ENCODE measurements at places on chromosomes 2 and 18.

- DNase-seq, result no peak
Measured at GRCh38 chr2:83827618-83828017, 631.5 kb downstream of the SUCLG1 start.

DNA sequence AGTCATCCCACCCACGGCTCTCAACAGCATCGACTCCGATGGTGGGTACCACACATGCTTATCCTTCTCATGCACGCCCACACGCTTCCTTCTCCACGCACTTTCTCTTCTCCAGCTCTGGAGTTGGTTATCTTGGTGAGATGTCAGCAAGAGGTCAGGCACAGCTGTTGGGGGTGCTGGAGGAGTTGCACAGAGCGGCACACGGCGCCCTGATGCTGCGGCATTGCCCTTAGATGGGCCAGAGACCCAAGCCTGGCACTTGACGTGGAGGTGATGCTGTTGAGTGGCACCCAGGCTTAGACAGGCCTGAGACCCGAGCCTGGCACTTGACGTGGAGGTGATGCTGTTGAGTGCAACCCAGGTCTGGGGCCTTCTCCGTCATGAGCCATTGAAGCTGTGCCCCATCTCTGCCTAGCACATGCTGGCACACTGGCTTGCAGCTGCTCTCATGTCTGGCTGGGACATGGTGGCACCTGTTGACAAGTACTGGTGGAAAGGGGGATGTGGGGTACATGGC, 83.2 kb downstream of the DGKD start:
- no peak for DNase-seq

DNA sequence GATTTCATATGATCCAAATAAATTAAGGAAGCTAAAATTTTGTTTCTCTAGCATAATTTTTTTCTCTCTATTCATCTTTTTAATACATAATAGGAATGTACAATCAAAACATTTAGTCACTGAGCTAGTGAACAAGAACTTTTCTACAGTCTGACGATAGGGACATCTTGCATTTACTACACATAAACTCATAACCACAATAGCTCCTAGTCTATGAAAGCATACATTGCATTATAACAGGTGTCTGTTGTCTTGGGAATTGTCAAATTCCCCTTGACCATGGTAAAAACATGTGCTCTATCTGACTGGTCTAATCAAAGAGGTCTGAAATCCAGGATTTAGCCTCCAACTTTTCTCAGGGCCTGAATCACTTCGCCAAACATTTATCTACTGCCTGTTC, 144.8 kb downstream of the FAM124B start:
- DNase-seq, result no peak

GRCh38 chr2:215895330-215895729, 118.0 kb downstream of the MREG start:
- no peak for DNase-seq

- no peak for DNase-seq
Measured at GRCh38 chr2:41736105-41736567, 311.7 kb upstream of the PKDCC start.

- no peak for DNase-seq
Measured at GRCh38 chr2:20174410-20174809, 50.5 kb downstream of the SDC1 start.

DNA sequence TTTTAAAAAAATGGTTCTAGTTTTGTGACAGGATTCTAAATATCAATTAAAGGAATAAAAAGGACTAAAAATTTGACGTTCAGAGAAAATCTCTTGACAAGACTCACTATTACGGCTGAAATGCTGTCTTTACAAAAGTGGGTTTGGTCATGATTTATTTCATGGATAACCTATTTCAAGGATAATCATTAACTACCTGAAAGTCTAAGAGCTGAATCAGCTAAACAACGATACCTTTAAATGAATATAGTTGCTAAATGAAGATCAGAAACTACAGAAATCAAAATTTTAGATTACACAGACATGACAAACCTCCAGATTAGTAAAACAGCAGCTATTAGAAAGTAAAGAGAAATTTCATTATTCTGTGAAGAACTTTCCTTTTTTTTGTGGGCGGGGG, 35.7 kb downstream of the RTTN start:
- no peak for DNase-seq

DNA sequence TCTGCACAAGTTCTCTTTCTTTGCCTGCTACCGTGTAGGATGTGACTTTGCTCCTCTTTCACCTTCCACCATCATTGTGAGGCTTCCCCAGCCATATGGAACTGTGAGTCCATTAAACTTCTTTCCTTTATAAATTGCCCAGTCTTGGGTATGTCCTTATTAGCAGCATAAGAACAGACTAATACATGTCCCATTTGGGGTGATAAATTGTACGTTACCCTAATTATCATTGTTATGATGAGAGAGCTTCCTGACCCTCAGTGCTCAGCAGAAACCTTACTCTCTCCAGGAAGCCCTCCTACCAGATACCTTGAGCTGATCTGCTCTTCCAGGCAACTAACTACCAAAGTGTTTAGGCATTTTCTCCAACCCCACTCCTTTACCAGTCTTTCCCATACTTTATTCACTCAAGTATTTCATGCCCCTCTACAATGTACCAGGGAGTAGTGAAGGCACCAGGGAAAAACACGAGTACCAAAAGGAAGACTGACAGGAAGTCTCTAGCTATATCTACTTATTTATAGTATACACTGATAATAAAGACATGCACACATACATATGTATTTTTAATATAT, 196.2 kb downstream of the MYCN start:
- DNase-seq, result no peak

DNA sequence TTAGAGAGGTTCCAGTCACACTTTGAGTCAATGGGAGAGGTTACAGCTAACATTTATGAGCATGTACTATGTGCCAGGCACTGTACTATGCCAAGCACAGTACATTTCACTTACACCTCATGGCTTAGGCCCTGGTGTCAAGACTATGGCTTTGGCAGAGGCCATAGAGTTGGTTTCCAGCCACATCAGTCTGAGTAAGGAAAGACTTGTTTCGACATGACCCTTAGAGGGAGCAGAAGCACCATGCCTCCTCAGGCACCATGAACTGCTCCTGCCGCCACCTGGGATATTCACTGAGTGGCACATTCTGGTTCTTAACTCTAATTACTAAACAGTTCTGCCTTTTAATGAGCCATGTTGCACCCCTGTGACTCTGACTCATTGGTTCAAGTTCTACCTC, 12.7 kb downstream of the DGUOK start:
- DNase-seq, result no peak

DNA sequence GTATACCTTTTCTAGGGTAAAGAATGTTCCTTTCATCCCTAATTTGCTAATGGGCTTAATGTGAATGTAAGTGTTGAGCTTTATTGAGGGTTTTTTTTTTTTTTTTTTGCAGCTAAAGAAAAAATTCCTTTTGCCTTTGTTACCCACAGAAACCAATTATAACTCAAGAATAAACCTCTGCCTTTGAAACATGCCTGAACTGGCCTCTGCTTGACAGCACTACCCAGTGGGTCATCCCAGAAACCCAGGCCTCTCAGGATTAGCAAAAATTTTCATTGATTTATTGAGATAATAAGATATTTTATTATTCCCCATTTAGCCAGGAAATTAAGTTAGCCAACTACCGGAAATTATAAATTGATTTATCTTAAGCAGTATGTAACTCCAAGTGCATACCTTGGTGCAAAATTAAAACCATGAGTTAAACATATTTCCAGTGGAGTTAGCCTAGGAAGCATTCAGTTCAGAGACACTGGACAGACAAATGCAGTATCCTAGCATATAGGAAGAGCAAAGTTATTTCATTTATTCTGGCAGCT, 67.0 kb upstream of the RASGRP3 start:
- no peak for DNase-seq

- no peak for DNase-seq
Measured at GRCh38 chr2:177588671-177589070, 196.1 kb downstream of the AGPS start.

DNA sequence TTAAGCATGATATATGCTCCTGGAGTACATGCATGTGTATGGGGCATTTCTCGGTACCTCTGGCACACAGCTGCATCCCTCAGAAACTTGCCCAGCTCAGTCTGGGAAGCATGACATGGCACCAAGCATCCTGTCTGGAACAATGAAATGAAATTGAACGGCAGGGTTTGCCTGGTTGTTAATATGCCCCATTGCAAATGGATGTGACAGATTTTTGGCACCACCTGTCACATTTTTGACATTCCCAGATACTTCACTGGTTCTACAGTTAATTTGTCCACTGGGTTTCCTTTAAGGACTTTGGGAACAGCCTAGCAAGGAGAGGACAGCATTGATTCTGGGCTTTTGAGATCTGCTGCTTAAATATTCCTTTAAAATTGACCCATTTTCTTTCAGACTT, 305.8 kb downstream of the TSN start:
- no peak for DNase-seq

DNA sequence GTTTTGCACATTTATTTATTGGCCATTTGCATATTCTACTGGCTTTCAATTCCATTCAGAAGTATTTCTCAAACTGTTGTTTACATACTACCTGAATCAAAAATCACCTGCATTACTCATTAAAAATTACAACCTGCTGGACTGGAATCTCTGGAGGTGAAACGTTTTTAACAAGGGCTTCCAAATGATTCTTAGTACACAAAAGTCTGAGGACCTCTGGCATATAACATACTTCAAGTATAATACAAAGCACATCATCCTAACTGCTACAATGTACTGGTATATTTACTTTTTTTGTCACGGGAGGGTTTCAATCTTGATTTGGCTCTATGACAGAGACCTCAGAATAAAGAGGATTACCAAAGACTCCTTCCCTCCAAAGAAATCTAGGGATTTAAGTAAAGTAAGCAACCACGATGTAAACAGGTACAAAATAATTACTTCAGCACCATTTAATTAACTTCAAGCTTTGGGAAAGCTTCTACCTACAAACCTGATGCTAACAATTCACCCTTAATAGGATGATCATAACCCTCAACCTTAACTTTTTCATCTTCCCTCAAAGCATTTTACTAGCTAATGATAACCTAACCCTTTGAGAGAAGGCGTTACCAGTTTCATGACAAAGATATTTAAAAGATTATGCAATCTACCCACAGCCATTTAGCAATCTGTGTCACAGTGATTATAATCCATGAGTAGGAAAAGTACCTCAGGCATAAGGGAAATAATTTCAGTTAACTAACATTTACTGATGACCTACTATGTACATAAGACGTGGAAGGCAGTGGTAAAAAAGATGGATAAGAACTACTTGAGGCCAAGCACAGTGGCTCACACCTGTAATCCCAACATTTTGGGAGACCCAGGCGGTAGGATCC, 24.7 kb downstream of the ATAD2B start:
- DNase-seq, result no peak

- DNase-seq, result no peak
Measured at GRCh38 chr2:67666386-67667053, 269.4 kb downstream of the ETAA1 start.

GRCh38 chr2:196242131-196242620, 70.8 kb upstream of the STK17B start:
- no peak for DNase-seq

GRCh38 chr18:78431606-78432005, 548.0 kb upstream of the SALL3 start:
- DNase-seq, result no peak

- DNase-seq, result no peak
Measured at GRCh38 chr2:8611246-8611645, 70.6 kb upstream of the ID2 start.

DNA sequence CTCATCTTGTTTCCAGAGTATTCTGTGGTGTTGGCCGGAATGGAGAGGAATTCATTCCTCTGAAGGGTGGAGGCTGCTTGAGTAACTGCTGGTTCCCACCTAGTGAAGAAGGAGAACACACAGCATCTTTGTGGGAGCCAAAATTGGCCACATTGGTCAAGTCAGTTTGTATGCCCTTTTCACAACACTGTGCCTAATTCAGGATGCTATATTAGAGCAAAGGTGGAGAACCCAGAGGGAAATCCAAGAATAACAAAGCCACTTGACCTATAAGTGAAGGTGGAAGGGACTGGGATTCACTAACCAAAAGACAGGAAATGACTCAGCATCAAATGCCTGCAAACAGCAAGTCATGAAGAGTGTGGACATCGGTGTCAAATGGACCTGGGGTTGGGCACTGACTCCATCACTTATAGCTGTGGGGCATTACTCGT, 27.3 kb upstream of the MLPH start:
- no peak for DNase-seq

GRCh38 chr2:158509928-158510797, 53.4 kb downstream of the PKP4 start:
- no peak for DNase-seq

GRCh38 chr2:28291811-28292440, 100.7 kb upstream of the FOSL2 start:
- no peak for DNase-seq

DNA sequence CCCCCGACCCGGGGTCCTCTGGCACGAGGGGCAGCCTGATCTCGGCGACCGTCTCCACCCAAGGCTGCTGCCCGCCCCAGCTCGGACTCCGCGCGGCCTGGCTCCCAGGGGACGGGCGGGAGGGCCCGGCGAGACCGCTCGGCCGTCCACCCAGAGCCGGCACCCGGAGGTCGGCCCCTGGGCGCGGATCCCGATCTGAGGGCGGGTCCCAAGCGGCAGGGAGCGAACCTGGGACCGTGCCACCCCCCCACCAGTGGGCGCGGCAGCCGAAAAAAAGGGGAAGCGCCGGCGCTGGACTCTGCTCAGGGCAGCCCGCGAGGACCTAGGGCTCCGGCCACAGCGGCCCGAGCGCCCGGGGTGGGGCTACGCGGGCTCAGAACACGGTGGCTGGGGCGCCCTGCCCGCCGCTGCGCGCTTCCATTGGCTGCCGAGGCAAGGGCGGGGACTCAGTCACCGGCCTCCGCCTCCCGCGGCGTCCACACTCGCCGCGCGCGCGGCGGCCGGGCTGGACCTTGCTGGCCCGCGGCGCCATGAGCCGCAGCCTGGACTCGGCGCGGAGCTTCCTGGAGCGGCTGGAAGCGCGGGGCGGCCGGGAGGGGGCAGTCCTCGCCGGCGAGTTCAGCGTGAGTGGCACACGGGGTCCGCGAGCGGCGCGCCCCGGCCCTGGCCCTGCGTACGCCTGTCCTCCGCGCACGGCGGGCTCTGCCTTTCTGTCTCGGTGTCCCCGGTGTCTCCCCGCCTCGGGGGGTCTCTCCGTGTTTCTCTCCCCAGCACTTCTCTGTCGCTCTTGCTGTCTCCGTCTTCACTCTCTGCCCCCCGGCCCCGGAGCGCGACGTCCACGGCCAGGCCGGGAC, at the start of gene PTPN18:
TSS of gene PTPN18 (plus strand) at position 479 of the 854 bp plus-strand sequence. CDS start at position 531, 52 bp downstream.
- no peak for DNase-seq

- no peak for DNase-seq
Measured at GRCh38 chr2:161131804-161132203, 28.4 kb upstream of the TANK start.

GRCh38 chr18:63142594-63143225, 176.9 kb downstream of the BCL2 start:
- no peak for DNase-seq

- no peak for DNase-seq
Measured at GRCh38 chr2:161257123-161257952, 50.9 kb upstream of the PSMD14 start.

GRCh38 chr18:26074246-26074645, 16.2 kb downstream of the SS18 start:
- no peak for DNase-seq

DNA sequence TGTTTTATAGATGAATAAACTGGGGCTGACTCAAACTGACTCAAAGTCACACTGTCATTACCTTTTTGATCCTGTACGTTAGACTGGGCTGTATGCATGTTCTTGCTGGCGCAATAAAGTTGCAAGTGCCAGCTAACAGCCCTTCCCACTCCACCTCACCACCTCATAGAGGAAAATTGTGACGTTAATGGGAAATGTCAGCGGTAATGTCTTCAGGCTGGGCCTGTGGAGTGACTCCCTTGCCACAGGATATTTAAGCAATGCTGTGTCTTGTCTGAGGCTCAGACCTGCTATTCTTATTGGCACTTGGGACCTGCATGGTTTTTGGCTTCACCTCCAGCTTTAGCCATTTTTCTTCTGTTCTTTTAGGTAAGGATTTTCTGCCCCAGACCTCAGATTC, 25.2 kb upstream of the CASP10 start:
- no peak for DNase-seq
